ENCODE measurements at places on chromosomes 7 and 10.

DNA sequence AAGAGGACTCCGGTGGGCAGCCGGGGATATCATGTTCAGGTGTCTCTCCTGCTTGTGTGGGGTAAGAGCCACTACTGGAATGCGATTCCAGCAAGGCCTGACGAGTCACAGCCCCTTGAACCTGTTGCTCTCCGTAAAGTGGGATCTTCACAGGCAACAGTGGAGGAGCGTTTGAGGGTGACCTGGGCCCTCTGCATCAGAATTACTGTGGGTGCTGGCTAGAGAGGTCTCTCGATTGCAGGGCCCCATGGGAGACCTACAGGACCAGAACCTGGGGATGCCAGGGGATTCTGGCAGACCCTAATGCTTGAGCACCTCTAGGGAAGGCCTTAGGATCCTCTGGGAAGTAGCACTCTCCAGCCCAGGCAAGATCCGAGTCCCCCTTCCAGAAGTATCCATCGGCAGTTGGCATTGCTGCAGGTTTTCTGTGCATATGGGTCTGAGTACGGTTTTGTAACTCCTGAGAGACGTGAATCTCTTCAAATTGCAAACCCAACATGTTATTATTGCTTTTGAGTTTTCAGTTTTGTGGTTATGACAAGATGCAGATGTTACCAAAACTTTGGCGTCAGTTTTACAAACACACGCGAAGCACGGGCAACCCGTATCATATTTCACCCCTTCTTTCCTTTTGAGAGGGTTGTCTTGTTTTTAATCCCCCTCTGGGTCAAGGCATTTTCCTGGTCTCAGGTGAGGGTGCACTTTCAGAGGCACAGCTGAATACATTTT, 4.6 kb downstream of the MGMT start:
- DNase-seq = no peak

- no peak for DNase-seq
These were observed 4.8 kb upstream of the TRDMT1 start for GRCh38 chr10:17206210-17206709.

- no peak for DNase-seq
These were observed 737 bp downstream of the ZMIZ1 start for GRCh38 chr10:79069325-79070080.

DNA sequence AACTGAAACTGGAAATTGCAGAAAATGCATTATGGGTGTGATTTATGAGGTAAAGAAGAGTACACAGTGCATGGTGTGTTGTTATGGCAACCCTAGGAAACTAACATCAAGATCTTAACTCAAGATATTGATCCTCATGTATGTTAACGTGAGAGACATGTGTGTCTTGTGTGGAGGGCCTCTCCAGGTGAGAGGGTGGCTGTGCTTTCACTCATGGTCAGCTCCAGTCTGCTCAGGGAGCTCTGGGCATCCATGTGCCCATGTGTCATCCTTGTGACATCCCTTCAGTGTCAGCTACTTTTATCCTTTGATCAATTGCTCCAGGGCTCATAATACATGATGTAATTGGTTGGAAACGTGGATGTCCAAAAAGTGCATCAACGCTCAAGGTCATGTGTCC, 24.9 kb upstream of the INSYN2A start:
- DNase-seq = no peak

- DNase-seq = no peak
These were observed 11.4 kb upstream of the PRF1 start for GRCh38 chr10:70613941-70614340.

GRCh38 chr10:86357676-86358075, 8.9 kb downstream of the GRID1 start:
- DNase-seq = no peak

DNA sequence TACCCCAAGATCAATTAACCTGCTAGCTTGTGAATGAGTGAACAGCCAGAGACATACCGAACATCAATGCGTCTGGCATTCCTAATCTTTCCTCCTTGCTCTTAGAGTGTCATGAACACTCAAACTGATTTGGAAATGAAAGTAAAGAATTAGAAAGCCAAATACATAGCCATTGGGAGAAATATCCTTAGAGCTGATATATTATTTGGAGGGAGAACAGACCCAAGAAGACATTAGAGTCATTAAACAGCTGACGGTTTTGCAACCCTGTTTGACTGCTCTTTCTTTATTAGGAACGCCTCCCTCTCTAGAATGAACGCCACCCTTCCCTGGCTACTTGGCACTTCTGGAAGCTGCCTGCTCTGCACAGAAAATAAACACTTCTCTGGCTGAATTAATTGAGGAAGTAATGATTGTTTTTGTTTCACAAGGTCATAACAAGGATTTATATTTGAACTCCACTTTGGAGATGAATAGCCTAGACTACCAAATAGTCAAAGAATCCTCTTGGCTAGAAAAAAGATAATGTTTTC, 42.8 kb downstream of the CTTNBP2 start:
- no peak for DNase-seq

GRCh38 chr7:44711528-44711927, 37.1 kb upstream of the ZMIZ2 start:
- no peak for DNase-seq

- DNase-seq = no peak
These were observed 51.5 kb downstream of the PPP1R3A start for GRCh38 chr7:113867325-113867724.

DNA sequence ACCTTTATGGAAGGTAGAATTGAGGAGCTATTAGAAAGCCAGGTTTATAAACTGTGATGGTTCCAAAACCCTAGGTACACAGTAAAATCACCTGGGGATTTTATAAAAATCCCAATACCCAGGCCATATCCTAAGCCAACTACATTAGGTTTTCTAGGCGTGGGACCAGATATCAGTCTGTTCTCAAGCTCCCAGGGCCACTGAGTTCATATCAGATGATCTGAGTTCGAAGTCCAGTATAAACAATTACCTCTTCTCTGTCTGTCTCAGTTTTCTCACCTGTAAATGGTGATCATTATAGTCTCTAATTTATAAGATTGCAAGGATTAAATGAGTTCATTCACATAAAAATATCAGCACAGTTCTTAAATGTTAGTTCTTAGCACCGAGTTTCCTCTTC, 60.6 kb downstream of the CAV1 start:
- no peak for DNase-seq

DNA sequence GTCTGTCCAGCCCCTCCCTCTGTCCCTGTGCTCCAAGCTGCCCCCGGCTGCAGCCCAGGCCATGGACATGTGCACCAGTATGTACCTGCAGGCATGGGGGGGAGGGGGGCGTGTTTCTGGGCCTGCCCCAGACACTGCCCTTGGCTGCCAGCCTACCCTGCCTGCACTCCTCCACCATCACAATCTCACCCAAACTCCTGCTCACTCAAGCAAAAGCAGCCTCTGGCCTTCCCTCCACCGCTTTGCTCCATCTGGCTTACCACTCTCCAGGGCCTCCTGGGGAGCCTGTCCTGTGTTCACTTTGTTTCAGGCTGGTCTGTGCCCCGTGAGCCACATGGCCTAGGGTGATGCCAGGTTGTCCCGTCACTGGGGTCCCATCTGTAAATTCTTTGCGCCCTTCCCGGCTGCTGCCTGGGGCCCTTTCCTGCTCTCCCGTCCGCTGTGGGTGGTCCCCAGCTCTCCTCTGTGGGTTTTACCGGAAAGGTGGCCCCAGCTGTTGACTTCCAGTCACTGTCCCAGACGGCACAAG, 33.3 kb upstream of the PPIF start:
- no peak for DNase-seq

DNA sequence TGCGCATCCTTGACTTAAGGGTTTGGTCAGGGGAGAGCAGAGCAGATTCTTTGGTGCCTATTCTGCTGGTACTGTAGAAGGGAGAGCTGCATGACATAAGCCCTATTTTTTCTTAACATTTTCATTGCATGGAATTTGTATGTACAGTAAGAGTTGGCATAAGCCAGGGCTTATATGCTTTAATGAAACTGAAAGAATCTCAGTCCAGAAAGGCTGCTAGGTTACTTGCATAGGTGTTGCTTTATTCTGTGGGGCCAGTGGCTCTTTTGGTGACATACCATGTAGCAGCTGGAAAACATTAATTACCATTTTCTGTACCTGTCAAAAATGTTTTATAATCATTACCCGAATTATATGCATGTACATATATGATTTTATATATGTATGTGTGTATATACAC, 152.1 kb downstream of the LYZL1 start:
- DNase-seq = no peak

- DNase-seq = no peak
These were observed 44.1 kb upstream of the GATAD1 start for GRCh38 chr7:92402920-92403759.

GRCh38 chr10:86940677-86941076, 16.7 kb downstream of the MMRN2 start:
- no peak for DNase-seq

DNA sequence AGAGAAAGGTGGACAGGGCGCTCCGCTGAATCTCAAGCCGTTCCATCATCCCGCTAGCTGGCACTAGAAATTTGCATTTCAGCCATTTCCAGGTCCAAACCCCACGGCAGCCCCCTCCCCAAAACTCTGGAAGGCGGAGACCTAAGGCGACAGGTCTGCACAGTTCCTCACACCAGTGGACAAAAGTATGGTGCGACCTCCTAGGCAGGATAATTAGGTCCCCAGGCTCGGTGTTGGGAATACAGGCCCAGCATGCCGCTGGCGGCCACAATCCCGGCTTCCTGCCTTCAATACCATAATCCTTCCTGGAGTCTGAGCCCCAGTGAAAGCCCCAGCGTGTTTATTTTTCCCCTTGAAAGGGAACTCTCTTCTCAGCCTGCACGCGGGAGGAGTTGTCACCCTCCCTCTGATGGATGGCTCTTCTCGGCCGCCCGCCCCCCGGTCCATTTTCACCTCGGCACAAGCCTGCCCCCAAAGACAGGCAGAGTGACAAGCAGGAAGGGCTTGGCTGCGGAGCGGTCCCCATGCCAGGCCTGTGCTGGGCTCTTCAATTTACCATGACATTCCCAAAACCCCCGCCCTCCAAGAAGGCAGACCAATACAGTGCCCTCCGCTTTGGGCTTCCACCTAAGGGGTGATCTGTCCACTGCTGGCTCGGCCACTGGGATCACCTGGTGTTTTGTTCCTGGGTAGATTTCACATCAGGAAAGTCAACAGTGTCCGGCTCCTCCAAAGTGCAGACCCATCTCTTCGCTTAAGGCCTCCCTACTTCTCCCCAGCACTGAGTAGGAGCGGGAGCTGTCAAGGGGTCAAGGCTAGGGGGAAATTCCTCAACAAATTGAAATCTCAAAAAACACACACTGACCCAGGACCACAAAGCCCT, 2.2 kb downstream of the FGFR2 start:
- DNase-seq = no peak

GRCh38 chr10:101110856-101111523, 20.1 kb upstream of the TLX1 start:
- no peak for DNase-seq

DNA sequence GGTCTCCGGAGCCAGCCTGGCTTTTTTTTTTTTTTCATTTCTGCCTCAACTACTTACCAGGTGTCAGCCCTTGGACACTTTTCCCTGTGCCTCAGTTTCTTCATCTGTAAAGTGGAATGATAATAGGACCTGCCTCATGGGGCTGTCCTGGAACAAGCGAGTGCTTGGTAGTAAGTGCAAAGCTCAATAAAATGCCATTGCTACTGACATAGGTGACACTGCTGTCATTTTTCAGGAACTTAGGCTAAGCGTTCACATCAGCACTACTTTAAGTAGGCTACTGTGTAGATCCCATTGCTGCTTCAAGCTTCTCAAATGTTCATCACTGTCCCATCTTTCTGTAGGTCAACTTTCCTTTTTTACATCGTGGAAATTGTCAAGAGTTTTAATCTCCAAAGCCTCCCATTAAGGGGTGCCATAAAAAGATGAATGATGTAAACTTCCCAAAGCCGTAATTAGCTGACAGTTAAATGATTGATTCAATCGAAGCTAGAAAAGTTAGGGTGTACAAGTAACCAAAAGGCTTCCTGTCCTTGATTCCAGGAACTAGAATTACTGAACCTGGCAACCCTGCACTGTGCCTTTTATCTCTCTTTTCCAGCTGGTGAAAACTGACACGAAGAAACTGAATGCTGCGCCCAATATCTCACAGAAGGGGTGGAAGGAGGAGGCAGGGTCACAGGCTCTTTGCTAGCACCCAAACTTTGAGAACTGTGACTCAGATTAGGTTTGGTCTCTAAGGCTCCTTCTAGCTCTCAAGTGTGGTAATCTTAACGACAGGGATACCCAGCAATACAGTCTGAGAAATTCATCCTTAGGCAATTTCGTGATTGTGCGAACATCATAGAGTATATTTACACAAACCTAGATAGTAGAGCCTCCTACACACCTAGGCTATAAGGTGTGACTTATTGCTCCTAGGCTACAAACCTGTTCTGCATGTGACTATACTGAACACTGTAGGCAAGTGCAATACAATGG, 861 bp upstream of the USP6NL start:
- DNase-seq = no peak

DNA sequence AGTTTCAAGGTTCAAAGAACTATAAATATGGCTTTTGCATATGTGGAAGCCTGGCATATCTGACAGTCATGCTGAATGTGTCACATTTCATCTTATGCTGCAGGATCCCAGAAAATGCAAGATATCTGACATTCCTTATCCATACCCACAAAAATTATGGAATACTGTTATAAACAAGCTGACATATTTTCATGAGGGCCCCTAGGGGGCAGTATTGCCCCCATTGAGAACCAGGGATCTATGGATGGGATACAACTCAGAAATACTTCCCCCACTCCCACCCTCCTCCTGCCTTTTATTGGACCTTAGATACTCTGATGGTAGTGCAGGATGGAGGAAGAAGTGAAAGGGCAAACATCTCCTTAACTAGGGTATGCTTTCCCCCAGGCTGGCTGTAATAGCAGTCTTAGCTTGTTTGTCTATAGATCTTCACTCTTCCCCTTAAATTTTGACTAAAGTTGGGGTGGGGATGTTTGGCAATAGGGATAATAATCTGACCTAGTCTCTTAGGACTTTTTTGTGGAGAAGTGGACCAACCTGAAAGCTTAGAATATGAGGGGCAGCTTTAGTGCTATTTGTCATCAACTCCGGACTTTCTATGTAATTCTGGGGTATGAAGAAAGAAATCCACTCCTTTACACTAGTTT, 3.5 kb upstream of the GNGT1 start:
- DNase-seq = no peak

DNA sequence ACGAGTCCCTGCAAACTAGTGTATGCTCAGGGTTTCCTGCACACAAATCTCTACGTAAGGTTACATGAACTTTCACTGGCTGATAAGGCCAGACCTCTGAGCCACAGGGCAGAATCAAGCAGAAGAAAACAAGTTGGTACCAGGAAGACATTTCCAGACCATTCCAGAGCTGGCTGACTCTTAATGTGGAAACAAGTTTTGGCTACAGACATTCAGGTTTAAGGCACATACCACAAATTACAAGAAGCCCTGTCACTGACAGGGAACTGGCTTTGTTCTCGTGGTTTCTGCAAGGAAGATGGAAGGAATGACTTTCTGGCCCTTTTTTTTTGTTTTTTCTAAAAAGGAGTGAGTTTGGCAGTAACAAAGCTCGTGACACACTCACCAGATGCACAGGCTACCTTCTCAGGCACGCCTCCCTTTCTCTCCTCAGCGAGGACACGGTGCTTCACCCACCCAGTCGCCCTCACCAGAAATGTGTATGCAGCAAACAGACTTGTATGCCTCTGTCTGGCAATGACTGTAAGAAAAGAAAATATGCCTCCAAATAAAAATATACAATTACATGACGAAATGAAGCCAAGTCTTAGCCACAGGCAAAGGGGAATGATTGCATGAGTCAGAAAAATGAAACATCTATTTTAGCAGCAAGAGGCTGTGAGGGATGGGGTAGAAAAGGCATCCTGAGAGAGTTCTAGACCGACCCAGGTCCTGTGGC, 22.6 kb downstream of the PLAC9 start:
- DNase-seq = no peak

Data from NCI-H1436 treated with DMSO at 0.1 percent for 48 hours (cell line).